ENCODE measurements at places on chromosomes 3 and 15.

DNA sequence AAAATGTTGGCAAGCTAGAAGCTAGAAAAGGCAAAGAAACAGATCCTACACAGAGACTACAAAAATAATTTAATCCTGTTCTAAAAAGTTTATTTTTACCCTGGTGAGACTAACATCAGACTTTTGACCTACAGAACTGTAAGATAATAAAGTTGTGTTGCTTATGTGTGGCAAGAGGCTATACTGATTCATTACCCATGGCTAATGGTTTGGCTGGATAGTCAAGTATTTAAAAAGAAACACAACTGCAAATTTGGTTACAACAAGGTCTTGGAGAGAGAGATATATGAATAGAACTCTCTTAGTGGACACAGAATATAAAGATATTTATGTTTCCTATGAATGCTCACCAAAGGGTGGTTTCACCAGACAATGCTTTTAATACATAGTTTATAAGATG lies 364.2 kb upstream of the PLSCR5 start:
- DNase-seq: no peak

GRCh38 chr3:121894301-121894990 lies at the start of gene SLC15A2:
Gene SLC15A2 (plus strand): TSS chr3:121894401. CDS start chr3:121894477, 76 bp downstream.
- no peak for DNase-seq

DNA sequence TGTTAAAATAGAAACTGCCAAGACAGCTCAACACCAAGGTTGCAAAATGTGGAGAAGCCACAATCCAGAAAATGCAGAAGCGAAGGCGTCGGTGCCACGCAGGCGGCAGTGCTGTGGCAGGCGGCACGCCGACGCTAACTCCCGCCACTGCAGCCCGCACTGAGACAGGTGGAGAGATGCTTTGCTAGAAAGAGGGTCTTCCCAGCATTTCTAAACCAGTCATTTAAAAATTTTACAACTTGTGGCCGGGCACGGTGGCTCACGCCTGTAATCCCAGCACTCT lies 23.2 kb downstream of the CYFIP1 start:
- DNase-seq: no peak

DNA sequence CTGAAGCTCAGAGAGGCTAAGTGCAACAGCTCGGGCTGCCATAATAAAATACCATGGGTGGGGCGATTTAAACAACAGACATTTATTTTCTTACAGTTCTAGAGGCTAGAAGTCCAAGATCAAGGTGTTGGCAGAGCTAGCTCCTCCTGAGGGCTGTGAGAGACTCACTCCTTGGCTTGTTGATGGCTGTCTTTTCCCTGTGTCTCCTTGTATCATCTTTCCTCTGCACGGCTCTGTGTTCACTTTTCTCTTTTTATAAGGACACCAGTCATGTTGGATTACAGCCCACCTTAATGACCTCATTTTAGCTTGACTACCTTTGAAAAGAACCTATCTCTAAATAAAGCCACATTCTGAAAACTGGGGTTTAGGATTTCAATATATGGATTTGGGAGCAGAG lies 129.7 kb downstream of the RPL22L1 start:
- no peak for DNase-seq

GRCh38 chr3:18806633-18807032 lies 341.7 kb upstream of the KCNH8 start:
- no peak for DNase-seq

Measured in stimulated activated CD8-positive, alpha-beta memory T cell treated with anti-CD3 and anti-CD28 coated beads, Interleukin-4, amount 100 ng/mL, for 24 hours (primary cell).